Omental fat pad (tissue), 4 donors: ENCODE measurements at places on chromosomes 12 and 14.

DNA sequence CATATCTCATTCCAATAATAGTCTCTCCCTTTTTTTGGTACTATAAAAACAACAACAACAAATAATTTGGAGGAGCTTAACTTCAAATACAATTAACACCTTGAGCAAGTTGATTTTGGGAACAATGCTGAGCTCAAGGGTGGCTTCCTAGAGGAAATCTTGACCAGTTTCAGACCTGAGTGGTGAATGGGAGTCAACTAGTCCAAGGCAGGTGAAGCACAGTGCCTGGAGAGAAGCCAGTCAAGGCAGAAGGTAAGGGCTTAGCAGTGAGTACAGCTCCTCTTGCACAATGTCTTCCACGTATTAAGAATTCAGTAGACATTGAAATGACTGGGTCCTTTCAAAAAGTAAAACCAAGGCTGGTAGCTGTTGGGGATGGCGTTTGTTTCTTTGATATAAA, 444.8 kb downstream of the ATP23 start:
- DNase-seq: no peak

DNA sequence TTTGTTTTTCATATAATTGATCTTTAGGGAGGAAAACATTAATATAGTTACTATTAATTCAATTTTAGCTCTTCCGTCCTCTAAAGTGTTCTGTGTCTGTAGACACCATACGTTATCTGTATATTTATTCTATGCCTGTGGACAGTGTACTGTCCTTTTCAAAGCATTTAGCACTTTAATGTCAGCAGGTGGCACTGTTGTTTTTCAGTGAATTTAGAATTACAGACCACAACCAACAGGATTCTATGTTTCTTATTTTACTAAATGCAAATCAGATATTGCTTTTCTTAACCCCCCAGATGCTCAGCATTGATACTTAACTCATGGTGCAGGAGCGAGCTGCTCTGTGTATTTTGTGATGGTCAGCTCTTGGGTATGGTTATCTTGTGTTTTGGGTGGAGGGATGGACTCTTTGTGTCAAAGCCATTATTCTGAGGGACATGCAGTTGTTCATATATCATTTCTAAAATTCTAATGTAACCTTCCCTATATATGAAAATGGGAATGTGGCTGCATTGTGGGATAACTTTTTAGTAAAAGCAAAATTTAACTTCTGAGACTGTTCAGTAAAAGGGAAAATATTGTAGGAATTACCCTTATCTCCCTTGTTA, 65.2 kb downstream of the PAPOLA start:
- no peak for DNase-seq

GRCh38 chr12:8080120-8080519, 2.0 kb upstream of the NECAP1 start:
- DNase-seq: no peak

DNA sequence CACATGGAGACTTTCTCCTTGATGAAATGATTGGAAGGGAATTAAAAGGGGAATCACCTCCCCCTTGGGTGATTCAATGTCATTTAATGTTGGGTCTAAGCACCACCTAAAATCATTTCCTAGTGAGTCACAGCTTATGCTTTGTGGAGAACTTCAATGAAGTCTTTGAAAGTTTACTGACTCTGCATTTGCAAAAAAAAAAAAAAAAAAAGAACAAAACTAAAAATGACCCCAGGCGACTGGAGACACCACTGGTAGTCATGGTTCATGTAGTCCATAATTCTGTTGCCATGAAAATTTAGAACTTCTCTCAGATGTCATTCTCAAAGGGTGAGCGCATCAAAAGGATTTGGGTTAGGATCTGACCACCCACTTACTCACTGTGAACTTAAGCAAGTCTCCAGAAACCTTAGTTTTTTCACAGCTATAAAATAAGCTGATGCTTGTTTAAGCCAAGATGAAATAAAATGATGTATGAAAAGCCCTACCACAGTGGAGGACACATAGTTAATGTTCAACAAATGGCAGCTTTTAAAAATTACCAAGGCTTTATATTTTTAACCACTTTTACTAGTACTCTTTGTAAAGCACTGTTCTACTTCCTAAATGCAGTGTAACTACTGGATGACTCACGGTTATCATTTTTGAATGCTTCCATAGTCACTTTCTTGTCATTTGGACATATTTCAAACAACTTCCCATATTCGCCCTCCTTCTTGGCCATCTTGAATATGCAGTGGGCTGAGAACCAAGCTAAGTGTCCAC, 18.1 kb upstream of the KSR2 start:
- no peak for DNase-seq

- DNase-seq: no peak
Observed at GRCh38 chr12:130362060-130362459, 24.4 kb downstream of the PIWIL1 start.

GRCh38 chr12:31431721-31432240, 105.8 kb upstream of the SINHCAF start:
- DNase-seq: no peak

GRCh38 chr12:14716848-14717444, 20.5 kb upstream of the GUCY2C start:
- no peak for DNase-seq

DNA sequence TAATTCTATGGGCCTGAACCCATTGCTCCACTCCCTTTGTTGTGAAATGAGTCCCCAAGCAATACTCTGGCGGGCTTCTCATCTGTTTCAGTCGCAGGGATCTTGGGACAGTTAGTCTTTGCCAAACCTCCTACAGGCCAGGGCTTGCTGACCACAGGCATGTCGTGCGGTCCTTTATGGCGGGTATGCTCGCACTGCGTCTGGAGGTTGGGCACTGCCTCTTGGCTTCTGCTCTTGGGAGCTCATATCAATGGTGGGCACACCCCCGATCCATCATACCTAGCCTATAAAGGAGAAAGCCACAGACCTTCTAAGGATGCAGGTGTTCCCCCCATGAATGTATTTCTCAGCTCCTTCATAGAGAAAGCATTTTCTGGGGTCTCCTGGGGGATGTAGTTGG, 99.3 kb downstream of the AACS start:
- no peak for DNase-seq

DNA sequence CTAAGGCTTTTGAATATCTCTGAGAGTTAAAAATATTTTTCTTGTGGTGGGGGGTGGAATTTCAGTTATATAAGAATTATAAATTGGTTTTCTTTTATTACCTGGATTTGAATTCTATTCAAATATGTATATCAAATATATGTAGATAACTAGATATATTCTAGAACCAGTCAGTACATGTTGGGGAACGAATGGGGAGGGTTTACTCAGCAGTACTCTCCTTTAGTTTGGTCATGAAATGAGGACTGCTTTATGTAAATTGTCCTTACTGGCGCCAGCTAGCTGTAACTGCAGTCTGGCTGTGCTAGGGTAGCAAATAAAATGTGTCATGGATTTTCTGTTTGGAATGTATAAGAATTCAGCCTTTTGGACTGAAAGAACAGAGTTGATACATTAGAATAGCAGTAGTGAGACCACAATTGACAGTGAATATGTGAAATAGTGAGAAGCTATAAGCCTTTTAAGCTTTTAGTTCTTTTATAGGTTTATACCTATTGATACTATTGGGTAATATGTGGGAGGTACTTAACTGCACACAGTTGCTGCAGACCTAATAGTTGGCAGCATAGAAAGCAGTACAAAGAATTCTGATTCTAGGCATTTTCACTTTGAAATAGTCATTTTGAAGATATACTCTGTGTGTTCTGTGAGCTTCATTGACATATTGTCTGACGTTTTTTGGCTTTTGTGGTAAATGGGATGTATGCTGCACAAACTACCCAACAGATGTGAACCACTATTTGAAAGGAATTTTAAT, 29.0 kb downstream of the ATF7IP start:
- no peak for DNase-seq

- DNase-seq: no peak
Observed at GRCh38 chr12:25056486-25057130, 107.7 kb upstream of the BCAT1 start.

- DNase-seq: no peak
Observed at GRCh38 chr12:19922717-19923116, 445.6 kb upstream of the PDE3A start.

- DNase-seq: no peak
Observed at GRCh38 chr14:50023671-50024490, 92.5 kb downstream of the VCPKMT start.

- no peak for DNase-seq
Observed at GRCh38 chr12:75976913-75977312, 54.7 kb downstream of the PHLDA1 start.

DNA sequence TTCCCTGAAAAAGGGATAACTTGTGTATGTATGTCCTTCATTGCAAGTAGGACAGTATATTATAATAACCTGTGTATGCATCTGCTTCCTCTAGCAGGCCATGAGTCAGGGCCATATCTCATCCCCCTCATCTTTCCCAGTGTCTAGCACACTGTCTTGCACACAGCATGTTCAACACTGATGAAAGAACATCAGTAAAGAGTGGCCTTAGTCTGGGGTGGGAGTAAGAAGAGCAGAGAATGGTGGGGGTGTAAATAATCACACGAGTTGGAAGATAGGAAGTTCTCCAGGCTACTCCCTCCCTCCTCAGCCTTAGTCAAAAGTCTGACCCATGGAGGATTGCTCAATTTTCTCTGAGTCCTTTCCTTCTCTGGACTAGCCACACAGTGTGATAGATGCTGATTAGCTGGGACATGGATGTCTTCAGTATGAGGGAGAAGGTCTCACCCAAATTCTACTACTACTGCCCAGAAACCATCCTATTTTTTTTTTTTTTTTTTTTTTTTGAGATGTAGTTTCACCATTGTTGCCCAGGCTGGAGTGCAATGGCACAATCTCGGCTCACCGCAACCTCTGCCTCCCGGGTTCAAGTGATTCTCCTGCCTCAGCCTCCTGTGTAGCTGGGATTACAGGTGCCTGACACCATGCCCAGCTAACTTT, 14.6 kb upstream of the SP1 start:
- no peak for DNase-seq

GRCh38 chr14:80315681-80316080, 104.4 kb upstream of the DIO2 start:
- no peak for DNase-seq

DNA sequence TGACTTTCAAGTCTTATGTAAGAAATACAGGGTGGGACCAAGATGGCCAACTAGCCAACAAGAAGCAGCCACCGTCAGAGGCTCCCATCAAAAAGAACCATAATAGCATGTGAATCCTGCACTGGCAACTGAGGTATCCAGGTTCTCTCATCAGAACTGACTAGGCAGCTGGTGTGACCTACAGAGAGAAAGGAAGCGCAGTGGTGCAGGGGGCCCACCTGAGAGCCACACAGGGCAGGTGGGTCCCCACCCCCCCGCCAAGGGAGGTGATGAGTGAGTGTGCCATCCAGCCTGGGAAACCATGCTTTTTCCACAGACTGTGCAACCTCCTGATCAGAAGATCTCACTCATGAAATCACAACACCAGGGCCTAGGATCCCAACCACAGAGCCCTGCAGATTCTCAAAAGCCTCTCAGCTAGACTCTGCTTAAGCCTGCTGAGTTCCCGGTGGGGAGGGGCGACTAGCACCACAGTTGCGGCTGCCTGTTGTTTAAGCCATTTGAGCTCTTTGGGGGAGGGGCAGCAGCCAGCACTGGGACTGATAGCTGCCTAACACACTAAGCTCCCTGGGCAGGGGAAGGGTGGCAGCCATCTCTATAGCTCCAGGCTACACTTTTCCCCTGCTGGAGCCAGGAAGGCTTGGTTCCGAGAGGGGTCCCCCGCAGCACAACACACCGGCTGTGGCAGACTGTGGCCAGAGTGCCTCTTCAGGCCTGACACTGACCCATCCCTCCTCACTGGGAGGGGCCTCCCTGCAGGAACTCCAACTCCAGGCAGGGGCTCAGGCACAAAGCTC, 75.3 kb downstream of the GARIN6 start:
- no peak for DNase-seq

DNA sequence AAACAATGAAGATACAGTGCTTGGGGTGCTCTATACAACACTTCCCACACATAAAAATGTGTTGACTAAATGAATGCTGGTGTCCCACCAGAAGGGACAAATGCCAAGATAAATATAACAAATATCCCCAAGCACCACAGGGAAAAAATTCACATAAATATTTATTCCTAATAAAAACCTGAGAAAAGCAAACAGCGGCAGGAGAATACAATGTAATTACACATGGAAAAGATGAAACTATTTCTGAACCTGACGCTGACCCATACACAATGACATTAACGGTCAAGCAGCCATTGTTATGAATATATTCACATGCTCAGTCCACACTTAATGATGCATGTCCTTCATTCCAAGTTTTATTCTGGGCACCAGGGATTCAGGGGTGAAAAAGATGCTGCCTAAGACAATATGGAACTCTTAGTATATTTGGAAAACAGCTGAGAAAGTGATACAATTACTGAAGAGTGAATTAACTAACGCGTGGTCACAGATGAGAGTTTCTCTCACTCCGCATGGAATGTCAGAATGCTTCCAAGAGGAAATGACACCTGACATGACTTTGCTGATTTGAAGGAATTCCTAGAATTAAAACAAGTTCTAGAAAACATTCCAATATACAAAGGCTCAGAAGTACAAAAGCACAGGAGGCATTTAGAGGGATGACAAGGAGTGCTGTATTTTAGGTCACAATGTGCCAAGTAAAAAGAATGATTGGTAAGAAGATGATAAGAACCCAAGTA, 27.9 kb upstream of the PTPRR start:
- DNase-seq: no peak

- DNase-seq: no peak
Observed at GRCh38 chr12:43277651-43278540, 274.1 kb downstream of the ADAMTS20 start.

GRCh38 chr12:120438495-120439198, 734 bp downstream of the COX6A1 start:
- no peak for DNase-seq

- DNase-seq: no peak
Observed at GRCh38 chr14:76391981-76392690, 16.2 kb downstream of the ESRRB start.

GRCh38 chr14:96176811-96177211, 27.8 kb upstream of the BDKRB2 start:
- no peak for DNase-seq

- no peak for DNase-seq
Observed at GRCh38 chr14:54487771-54488170, 1.0 kb downstream of the GMFB start.

DNA sequence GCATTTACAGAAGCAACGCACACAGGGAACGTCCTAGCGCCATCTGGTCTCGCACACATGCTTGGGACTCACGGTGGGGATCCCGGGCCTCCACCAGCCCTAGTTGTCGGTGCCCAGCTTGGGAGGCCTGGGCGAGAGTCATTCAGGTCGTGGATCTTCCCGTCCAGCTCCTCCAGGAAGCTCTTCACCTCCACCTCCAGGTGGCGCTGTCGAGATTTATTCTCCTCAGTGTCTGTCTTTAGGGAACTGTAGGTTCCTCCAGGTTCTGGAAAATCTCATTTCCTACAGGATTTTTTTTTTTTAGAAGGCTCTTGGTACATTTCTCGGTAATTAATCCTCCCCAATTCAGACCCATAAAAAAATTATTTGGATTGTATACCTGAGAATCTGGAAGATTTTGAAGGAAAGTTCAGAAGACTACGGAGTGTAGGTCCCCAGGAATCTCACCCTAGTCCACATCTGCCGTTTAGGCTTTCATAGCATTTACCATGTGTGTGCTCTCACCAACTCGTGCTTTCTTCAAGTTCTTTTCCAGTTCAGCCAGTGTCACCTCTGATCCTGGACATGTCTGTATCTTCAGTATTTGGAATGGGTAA, 910.0 kb downstream of the TMEM121 start:
- no peak for DNase-seq
